ENCODE measurements at places on chromosomes 4 and X. TPM values are rescaled to one million over a fixed set of nuclear protein-coding genes. Genes with fewer than 3 reads are reported as not detected.

The PAGE1 gene
- not detected for total RNA-seq

The ZDHHC15 gene
- 2.3 TPM for total RNA-seq

The FGG gene
- total RNA-seq = 14.0 TPM

The PRR32 gene
- total RNA-seq = not detected

The NAP1L2 gene
- total RNA-seq = 2.2 TPM

The C1QTNF7 gene
- not detected for total RNA-seq

The TMEM255A gene
- total RNA-seq = 0.51 TPM

The RTL9 gene
- total RNA-seq = 1.4 TPM

The LYAR gene
- total RNA-seq = 18.7 TPM

The SHROOM2 gene
- total RNA-seq = 10.5 TPM

GRCh38 chr4:138702190-138702824 lies 313.3 kb upstream of the NOCT start:
- no peak for DNase-seq

DNA sequence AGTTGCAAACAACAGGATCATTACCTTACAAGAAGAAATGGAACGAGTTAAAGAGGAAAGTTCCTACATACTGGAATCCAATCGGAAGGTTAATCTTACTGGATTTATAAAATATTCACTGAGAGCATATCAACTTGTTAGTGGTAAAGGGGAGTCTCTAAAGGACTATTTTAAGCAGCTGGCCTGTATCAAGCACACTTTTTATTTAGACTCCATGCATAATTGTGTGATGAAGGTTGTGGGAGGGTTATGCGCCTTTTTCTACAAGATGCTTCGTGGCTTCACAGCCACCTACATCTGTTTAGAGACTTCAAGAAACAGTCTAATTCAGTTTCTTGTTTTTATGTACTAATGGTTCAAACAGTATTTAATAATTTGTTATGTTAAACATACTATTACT lies 56.6 kb downstream of the GRSF1 start:
- no peak for DNase-seq

GRCh38 chrX:140804292-140804691 lies 94.7 kb downstream of the LINC00632 start:
- DNase-seq = no peak

DNA sequence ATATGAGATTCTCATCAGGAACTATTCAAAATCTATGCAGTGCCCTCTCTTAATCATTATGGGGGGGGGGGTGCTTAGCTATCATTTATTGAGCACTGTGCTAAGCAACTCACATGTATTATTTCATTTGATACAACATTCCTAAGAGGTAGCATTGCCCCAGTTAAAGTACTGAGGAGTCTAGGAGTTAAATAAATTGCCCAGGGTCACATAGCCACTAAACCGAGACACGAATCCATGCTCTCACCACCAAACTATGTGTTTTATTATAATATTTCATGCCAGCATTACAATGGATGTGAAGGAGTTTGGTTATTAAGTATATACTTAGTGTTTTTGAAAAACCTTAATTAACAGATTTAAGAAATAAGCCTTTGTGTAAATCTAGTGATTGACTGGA lies 131.4 kb downstream of the CBR4 start:
- no peak for DNase-seq

DNA sequence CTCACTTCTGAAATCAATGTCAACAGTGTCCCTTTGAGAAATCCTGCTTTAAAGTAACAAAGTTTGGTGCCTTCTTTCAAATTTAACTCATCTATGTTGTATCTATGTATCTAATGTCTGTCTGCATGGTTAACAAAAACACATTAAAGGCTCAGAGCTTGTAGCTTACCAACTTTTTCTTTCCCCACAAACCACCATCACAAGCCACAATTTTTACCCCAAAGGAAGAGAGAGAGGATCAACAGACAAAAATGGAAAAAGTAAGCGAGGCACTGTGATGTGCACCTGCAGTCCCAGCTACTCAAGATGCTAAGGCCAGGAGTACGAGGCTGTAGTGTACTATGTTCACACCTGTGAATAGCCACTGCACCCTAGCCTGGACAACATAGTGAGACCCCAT lies 17.2 kb downstream of the ATRX start:
- no peak for DNase-seq

GRCh38 chr4:31947101-31947500 lies 1226.9 kb downstream of the PCDH7 start:
- no peak for DNase-seq

- DNase-seq = no peak
Measured at GRCh38 chr4:53916431-53916889, 147.9 kb downstream of the CHIC2 start.

GRCh38 chr4:139557556-139558110 lies 1.6 kb upstream of the SETD7 start:
- no peak for DNase-seq

DNA sequence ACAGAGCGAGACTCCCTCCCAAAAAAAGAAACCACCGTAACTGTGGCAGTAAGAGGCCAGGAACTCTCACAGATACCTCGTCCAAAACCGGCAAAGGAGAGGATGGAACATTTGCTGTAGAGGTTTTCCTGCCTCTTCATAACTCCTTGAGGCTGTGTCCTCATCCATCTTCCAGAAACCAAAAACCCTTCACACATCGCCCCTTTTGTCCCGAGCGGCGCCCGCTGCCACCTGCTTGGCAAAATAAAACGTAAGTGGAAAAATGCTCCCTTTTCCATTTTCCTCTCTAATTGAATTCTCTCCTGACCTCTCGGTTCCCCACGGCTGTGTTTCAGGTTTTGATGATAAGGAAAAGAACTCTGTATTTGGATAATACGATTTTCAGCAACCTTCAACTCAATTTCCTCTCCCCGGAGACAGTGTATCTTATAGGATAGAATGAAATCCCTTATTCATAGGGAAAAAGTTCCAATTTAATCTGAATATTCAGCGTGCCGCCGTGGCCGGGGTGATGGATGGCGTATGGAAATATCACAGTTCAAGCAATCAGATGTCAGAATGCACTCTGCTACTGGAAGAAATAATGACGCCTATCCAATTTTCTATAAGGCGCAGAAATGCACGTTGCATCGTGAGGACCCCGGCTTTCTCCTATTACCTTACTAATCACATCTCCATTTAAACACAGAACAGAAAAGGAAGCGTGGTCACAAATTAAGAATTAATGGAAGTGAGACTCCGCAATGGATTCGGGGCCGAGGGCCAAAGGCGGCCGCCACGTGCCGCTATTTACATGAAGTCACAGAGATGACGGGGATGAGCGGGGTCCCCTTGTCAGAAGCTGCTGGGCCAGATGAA lies 5.2 kb upstream of the PPP2R3B start:
- no peak for DNase-seq

- no peak for DNase-seq
Measured at GRCh38 chr4:151955721-151956380, 195.0 kb upstream of the GATB start.

- no peak for DNase-seq
Measured at GRCh38 chr4:37424753-37425152, 180.2 kb downstream of the NWD2 start.

GRCh38 chr4:157043131-157043530 lies 32.8 kb upstream of the GLRB start:
- DNase-seq = no peak

DNA sequence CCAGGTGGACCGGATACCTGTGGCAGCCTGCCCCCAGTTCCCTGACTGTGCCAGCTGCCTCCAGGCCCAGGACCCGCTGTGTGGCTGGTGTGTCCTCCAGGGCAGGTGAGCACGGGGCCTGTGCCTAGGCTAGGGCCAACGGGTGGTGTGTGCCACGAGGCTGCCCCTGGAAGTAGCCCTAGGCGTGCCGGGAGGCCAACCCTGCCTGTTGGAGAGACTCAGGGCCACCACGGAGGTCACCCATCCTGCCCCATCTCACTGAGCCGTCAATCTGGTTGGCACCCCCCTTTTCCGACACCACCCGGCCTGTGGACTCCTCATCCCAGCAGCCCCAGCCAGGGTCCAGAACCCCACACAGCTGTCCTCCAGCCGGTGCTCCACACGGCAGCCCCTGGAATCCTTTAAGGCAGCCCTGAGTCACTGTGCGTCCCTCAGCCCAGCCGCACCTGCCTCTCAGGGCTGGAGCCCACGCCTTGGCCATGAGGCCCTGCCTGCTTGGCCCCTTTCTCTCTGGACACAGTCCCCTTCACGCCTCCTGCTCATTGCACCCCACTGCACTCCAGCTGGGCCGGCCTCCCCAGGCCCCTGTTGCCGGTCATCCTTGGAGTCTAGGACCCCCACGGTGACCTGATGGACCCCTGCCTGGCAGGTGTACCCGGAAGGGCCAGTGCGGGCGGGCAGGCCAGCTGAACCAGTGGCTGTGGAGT lies 5.3 kb downstream of the PLXNB3 start:
- DNase-seq = no peak

DNA sequence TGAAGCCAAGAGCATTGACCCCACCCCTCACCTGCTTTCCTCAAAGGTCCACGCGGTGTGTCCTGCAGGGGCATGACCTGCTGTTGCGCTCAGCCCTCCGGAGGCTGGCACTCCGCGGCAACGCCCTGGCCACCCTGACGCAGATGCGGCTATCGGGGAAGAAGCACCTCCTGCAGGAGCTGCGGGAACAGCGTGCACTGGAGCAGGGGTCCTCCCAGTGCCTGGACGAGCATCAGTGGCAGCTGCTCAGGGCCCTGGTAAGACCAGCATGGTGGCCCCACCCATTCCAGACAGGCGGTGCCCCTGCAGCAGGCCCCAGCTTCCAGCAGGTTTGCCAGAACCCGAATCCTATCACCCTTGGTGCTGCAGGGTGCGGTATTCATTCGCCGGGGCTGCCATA lies 86.0 kb downstream of the EVC start:
- no peak for DNase-seq

GRCh38 chrX:74779175-74779574 lies 146.1 kb downstream of the NEXMIF start:
- no peak for DNase-seq

- DNase-seq = no peak
Measured at GRCh38 chr4:129738175-129738574, 642.2 kb downstream of the C4orf33 start.

GRCh38 chrX:54529151-54529550 lies 868 bp upstream of the GNL3L start:
- no peak for DNase-seq

- no peak for DNase-seq
Measured at GRCh38 chrX:73126240-73126639, 46.9 kb upstream of the PABPC1L2A start.

- no peak for DNase-seq
Measured at GRCh38 chrX:132837967-132838366, 120.5 kb downstream of the HS6ST2 start.

DNA sequence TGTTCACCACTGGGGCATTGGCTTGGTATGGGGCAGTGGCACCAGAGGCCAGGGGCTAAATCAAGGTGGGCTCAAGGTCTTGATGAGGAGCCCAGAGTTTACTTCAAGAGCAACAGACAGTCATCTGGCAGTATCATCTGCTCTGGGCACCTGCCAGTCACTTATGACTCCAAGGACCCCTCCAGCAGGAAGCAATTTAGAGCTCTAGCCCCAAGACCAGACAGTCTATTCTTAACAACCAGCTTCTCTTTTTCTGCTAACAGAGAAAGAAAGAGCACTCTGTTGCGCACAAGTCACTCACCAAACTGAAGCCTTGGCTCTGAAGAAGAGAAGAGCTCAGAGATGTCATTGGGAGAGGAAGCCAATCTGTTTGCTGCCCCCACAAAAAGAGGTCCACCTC lies 309.2 kb downstream of the HS3ST1 start:
- no peak for DNase-seq

DNA sequence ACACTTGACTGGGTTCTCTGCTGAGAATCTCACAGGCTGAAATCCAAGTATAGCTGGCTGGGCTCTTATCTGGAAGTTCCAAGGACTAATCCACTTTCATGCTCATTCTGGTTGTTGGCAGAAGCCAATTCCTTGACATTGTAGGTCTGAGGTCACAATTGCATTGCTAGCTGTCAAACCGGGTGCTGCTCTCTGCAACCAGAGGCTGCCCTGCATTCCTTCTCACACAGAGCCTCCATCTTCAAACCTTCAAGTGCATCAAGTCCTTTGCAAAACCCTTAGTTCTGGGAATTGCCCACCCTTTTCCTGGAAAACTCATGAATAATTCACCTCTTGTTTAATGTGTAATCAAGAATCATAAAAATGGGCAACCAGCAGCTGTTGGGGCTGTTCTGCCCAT lies 404.2 kb downstream of the KCNIP4 start:
- no peak for DNase-seq

DNA sequence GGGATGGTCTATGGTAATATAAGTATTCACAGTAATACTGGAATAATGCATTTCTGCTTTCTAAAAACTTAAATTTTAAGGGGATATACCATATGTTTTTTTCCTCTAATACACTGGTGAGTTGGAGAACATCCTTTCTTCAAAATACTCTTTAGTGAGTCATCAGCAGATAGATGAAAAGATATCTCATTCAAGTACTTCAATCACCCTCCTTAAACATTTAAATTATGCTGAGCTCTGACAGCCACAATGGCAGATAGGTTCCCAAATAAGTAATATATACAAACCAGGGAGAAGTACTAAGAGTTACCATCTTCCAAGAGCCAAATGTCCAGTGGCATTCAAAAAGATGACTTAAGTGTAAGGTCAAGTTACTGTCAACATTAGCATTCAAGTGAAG lies 52.2 kb downstream of the AMMECR1 start:
- DNase-seq = no peak

DNA sequence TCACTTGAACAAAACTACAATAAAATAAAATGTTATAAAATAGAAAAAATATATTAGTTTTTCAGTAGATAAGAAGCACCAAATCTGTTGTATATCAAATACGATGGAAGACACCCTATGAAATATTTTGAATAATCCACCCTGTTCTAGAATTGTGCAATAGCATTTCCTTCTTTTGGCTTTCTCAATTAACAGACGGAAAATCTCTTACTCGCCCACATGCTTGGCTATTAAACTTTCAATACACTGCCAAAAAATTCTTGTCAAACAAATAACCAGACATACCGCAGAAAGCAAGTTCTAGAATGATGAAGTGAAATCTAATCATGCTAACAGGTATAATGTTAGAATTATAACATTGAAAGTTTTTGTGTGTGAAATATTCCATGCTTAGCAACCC lies 671.6 kb upstream of the SLIT2 start:
- no peak for DNase-seq

- DNase-seq = no peak
Measured at GRCh38 chrX:27863809-27864208, 56.0 kb downstream of the MAGEB10 start.

GRCh38 chr4:140753329-140753728 lies 2.9 kb downstream of the TBC1D9 start:
- DNase-seq = no peak

DNA sequence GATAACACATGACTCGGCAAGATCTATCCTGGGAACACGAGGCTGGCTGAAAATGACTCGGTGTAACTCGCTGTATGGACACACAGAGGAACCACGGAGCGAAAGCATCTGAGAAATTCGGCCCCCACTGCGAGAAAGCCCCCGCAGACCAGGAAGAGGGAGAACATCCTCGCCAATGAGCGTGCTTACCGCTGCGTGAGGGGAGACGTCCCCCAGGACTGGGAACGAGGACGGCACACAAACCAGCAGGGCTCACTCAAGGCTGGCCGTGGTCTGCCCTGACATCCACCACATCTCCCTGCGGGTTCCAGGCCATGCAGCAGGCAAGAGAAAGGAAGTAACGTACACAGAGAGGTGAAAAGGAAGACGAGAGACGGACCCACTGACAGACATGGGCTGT lies 17.6 kb upstream of the GTPBP6 start:
- no peak for DNase-seq

Measured in progenitor cell of endocrine pancreas (in vitro differentiated cells).